ENCODE measurements at places on chromosomes 11 and 22. TPM values are rescaled to one million over a fixed set of nuclear protein-coding genes. Genes with fewer than 3 reads are reported as not detected.

The IRF7 gene
- total RNA-seq = 10.4 TPM

The TTLL1 gene
- 10.9 TPM for total RNA-seq

The RASD2 gene
- total RNA-seq = under 0.01 TPM

The PDGFD gene
- total RNA-seq = 6.0 TPM
